ENCODE measurements at places on chromosomes 16 and 17.
A peak's percentile ranks its signal among the peaks of the same experiment; 100 is the strongest.

GRCh38 chr17:39924691-39925055 lies 2.7 kb downstream of the ORMDL3 start:
- no peak for DNase-seq

DNA sequence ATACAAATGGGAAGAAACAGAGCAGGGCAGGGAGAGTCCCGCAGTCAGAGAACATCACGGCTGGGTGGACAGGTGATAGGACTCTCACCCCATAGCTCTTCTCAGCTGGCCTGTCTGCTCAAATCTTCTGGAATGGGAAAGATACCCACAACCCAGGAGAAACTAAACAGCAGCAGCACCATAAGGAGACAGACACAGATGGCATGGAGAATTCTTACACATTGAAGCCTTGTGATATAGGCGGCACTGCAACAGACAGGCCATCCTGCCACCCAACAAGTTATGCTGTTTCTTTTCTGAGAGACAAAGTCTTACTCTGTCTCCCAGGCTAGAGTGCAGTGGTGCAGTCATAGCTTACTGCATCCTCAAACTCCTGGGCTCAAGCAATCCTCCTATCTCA lies 8.6 kb upstream of the ANKRD40CL start:
- DNase-seq: no peak

- no peak for DNase-seq
Observed at GRCh38 chr17:61464843-61465180, 12.6 kb downstream of the TBX4 start.

DNA sequence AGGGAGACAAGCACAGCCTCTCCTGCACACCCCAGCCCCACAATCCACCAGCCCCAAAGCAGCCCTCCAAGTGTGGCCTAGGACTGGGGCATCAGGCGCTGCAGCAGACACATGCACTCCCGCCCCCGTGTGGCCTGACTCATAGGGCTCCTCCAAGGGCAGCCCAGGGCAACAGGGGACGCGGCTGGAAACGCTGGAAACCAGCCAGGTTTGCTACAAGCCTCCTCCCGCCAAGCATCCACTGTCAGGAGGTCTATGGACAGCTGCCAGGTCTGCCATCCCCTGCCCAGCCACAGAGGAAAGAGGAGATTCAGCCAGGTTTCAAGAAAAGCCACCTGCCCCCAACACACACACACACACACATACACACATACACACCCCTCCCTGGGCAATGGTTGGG lies 25.8 kb downstream of the SRCIN1 start:
- DNase-seq: peak; percentile 40

DNA sequence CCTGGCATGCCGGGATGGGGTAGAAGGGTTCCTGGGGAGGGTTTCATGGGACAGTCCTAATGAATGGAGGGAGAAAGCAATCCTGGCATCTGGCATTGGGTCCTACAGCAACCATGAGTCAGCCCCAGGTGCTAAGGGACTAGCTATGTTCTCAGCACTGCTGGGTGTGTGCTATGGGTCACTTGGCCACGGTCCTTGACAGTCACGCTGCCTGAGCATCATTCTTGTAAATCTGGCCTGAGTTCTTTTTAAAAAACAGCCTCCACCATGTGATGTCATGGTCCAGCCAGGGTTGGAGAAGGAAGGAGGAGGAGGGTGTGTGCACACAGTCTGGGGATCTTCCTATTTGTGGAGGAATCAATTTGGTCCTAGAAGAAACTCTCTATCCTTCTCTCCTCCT lies 6.2 kb upstream of the RAMP2 start:
- no peak for DNase-seq

All from stimulated activated CD4-positive, alpha-beta T cell treated with anti-CD3 and anti-CD28 coated beads, Interleukin-2, amount 100 ng/mL, for 24 hours (primary cell).